ENCODE measurements at places on chromosomes 6 and 20.

- DNase-seq, result peak; percentile 89
Measured at GRCh38 chr6:142871910-142872331, 73.1 kb downstream of the HIVEP2 start.

DNA sequence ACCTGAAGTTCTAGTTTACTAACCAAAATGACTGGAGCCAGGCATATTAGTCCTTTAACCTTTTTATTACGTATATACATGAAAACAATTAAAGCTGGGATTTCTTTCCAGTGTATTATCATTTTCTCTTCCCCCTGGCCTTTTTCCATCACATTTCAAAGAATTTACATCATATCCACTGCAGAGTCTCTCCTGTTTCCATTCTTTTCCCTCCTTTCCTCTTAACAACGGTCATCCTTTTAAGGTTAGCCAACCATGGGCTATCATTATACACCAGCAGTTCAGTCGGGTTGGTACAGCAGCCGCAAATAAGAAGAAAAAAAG lies 104.6 kb downstream of the TFAP2A start:
- DNase-seq, result no peak

DNA sequence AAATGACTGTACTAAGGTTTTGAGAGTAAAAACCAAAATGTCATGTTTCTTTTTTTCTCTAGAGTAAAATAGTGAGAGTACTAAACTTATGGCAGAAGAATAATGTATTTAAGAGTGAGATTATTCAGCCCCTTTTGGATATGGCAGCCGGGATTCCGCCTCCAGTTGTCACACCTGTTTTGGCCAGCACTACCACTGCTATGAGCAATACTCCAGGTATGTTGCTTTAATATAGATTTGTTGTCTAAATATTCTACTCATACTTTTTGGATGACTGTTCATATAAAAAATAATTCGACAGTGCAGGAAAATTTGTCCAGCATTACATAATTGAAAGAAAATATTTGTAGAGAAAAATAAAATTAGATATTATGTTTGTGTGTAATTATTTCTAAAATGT lies 59.5 kb downstream of the SCAF8 start:
- DNase-seq, result no peak

GRCh38 chr6:5034328-5034727 lies 30.5 kb upstream of the RPP40 start:
- no peak for DNase-seq

DNA sequence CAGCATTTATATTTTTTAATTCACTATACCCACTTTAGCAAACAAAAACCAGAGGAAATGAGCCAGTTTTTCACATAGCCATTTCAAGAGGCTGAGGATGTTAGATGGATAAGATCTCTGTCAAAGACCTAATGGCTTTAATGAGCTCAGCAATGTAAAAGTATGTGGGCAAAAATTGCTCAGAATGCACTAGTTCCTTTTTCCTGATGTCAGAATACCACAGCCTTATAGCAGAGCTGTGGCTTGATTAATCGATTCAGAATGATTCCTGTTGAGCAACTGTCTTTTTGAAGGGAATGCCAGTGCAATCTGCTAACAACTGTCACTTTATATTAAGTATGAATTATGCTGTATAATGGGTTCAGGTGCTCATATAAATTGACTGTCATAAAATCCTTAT lies 100.6 kb upstream of the HIVEP1 start:
- no peak for DNase-seq

DNA sequence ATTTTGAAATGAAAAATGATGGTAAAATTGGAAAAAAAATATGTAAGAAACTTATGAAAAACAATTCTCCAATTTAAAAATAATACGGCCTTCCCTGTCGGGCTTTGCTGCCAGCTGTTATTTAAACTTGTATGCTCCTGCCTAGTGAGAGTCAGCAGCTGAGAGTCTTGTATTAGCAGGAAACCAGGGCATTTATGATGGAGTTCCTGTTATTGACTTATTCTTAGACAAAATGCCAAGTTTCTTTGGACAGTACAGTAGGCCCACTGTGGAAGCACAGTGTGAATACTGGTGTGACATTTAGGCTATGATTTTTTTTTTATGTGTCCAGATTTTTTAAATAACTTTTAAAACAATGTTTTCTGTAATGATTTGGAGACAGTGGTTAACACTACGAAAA lies 42.1 kb downstream of the GMDS start:
- no peak for DNase-seq

GRCh38 chr20:15494851-15495250 lies 1078.4 kb downstream of the KIF16B start:
- no peak for DNase-seq

DNA sequence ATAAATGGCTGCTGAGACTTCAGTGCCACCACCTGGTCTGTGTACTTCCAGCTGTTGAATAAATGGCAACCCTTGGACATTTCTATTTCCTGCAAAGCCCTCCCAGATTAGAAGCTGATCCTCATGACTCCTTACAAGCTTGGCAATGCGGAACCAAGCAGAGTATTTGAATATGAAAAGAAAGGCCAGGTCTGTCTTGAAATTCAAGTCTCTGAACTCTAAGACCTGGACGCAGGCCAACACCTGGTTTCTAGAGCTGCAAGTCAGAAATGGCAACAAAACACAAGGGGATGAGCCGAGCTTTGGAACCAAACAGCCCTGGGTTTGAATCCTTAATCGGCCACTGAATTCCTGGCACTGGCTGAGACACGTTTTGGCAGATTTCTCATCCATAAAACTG lies 353.4 kb downstream of the PTPRT start:
- no peak for DNase-seq

GRCh38 chr6:4906293-4907276 lies 97.3 kb downstream of the RPP40 start:
- DNase-seq, result no peak

DNA sequence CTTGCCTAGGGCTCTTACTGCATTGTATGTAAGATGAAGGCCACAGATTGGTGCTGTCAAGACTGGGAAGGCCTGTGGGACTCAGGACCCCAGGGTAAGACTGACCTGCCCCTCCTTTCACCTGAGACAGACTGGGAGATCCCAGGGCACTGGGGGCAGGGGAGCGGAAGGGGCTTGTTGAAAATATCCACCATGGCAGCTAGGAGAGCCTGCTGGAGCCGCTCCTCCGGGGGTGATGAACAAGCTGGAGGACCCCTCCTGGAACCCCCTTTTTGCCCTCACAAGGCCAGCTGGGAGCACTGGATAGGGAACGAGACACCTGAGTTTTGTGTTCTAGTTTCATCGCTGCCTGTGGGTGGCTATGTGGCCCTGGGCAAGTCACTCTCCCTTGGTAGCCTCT lies 9.2 kb upstream of the SDCBP2 start:
- no peak for DNase-seq

DNA sequence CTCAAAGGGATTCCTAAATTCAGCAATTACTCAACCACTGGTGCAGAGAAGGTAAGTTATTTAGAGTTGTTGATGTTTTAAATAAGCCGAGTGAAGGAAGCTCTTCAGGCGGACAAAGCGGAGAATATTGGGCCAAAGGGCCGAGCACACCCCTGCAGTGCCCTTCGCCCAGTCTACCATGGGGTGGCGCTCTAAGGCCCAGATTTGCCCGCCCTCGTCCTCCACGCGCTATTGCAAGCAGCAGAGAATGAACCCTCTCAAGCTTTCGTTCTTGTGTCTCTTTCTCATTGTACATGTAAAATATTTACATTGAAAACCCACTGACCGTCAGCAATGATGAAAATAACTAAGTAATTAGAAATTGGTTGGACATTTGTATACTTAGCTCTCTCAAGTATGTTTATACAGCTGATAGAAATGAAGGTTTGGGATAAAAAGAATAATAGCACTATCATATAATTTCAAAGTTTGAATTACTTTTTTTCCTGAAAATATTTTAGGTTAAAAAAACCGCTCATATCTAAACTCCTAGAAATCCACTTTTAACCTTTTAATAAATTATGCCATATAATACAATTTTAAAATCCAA lies 195.0 kb upstream of the CEP162 start:
- DNase-seq, result peak; percentile 22

DNA sequence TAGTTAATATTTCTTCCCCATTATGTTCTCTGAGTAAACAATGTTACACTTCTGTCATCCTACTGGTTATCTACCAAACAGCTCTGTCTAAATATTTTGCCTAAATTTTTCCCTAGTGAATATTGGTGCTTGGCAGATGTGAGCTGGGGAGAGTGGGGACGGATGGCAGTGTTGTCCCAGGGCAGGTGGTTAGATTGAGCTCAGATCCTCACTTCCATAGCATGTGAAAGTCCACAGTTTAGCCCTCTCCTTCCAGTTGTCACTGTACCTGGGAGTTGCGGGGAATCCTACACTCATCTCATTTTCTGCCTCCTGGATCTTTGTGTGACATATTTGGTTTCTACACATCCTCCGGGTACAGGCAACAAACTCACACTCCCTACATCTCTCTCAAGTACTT lies 484.9 kb downstream of the EPM2A start:
- no peak for DNase-seq

DNA sequence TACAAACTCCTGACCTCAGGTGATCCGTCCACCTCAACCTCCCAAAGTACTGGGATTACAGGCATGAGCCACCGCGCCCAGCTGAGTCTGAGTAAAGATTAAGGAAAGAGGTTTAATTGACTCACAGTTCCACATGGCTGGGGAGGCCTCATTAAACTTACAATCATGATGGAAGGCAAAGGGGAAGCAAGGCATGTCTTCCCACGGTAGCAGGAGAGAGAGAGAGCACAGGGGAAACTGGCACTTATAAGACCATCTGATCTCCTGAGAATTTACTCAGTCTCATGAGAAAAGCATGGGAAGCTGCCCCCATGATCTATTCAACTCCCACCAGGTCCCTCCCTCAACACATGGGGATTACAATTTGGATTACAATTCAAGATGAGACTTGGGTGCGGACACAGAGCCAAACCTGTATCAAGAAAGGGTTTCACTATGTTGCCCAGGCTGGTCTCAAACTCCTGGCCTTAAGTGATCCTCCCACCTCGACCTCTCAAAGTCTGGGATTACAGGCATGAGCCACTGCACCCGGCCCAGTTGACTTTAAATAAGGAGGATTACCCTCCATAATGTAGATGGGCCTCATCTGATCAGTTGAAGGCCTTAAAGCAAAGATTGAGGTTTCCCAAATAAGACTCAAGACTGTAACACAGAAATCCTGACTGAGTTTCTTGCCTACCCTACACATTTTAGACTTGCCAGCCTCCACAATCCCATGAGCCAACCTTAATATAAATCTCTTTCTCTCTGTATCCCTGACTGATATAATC lies 13.1 kb upstream of the PEX7 start:
- no peak for DNase-seq

- no peak for DNase-seq
Measured at GRCh38 chr6:132964868-132965382, 150.6 kb downstream of the RPS12 start.
